ENCODE measurements at places on chromosomes 2 and 18.

DNA sequence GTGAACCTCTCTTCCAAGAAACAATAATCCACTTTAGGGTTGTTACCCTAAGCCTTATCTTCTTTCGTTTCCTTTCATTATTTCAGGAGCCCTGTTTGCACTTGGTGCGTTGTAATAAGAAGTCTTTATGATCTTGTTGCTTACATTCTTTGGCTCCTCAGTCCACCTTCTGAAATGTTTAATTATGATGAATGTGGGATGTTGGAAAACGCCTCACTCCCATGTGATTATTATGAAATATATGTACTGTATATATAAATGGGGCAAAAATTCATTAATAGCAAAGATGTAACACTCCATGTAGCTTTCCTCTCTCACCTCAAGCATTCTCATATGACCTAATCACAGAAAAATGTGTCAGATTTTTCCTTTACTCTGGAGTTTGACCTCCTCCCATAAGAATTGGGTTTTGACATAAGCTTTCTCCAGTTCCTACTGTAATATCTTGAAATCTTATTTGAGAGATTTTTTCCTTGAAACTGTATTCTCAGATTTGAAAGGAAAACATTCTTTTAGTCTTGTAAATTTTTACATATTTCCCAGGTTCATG lies 397.2 kb upstream of the FANCL start:
- DNase-seq, result no peak

GRCh38 chr2:17043173-17043572 lies 377.5 kb upstream of the CYRIA start:
- peak; percentile 35 for DNase-seq

- DNase-seq, result no peak
Measured at GRCh38 chr2:67727623-67728022, 330.5 kb downstream of the ETAA1 start.

DNA sequence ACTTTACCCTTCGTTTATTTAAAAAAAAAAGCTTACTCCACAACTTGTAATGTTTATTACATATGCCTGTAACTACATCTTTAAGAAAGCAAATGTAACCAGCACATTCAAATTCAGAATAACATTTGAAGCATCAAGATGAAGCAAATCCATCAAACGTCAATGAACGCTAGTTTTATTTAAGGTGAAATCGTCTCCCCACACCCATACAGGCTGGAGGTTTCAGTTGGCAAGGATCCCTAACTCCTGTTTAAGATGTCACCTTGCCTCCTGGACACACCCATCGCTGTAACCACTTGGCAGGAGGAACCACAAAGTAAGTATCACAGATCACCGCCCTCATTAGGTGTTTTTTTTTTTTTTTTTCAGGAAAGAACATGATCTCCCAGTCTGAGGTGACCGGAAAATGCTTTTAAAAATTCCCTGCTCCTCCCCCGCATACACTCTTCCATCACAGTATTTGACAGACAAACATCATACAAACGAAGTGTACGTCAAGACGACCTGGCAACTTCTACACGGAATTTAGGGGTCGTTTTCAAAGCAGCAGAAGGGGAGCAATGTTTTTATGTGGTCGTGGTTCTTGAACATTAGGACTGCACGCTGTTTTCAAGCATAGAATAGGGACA lies 19.7 kb upstream of the STPG4 start:
- DNase-seq, result peak; percentile 58
